G401 (cell line): ENCODE measurements at places on chromosomes 3 and 15.

DNA sequence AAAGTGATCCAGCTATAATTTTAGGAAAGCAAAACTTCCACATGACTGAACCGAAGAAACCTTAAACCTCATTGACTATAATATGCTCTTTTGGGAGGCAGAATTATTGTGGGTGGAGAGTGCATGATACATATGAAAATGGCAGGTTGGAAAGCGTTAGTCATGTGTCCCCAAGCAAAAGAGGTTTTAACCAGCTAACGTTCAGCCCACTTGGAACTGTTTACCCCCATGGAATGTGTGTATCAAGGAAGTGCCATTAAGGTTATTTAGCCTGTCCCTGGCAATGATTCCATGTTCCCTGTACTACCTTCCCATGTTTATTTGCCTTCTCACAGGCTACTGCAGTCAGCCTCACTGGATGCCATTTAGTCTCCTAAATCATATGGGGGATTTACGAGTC is 44.1 kb upstream of the LRRC58 start:
- DNase-seq: no peak

- no peak for DNase-seq
Observed at GRCh38 chr3:122516846-122517360, 2.2 kb upstream of the KPNA1 start.

- DNase-seq: no peak
Observed at GRCh38 chr3:53217175-53217574, 38.6 kb downstream of the TKT start.

DNA sequence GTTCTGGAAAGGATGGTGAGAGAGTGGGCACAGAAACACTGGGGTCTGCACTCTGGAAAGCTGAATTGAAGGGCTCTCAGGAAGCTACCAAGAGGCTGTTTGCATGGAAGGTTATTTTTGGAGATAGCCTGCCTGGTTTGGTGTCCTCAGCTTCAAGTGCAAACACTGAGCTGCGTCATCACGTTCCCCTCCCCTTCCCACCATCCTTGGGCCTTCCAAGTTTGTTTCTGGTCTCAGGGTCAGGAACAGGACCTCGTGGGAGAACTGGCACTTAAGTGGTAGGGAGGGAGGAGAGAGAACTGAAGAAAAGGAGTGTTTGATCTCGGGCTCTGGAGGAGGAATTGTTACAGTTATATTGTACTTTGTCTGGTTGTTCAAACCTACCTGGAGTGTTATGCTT is 10.6 kb downstream of the ST6GAL1 start:
- DNase-seq: no peak

- peak; percentile 79 for DNase-seq
Observed at GRCh38 chr3:88113311-88114162, 36.2 kb upstream of the C3orf38 start.

- DNase-seq: no peak
Observed at GRCh38 chr3:21392526-21392925, 358.5 kb downstream of the ZNF385D start.

DNA sequence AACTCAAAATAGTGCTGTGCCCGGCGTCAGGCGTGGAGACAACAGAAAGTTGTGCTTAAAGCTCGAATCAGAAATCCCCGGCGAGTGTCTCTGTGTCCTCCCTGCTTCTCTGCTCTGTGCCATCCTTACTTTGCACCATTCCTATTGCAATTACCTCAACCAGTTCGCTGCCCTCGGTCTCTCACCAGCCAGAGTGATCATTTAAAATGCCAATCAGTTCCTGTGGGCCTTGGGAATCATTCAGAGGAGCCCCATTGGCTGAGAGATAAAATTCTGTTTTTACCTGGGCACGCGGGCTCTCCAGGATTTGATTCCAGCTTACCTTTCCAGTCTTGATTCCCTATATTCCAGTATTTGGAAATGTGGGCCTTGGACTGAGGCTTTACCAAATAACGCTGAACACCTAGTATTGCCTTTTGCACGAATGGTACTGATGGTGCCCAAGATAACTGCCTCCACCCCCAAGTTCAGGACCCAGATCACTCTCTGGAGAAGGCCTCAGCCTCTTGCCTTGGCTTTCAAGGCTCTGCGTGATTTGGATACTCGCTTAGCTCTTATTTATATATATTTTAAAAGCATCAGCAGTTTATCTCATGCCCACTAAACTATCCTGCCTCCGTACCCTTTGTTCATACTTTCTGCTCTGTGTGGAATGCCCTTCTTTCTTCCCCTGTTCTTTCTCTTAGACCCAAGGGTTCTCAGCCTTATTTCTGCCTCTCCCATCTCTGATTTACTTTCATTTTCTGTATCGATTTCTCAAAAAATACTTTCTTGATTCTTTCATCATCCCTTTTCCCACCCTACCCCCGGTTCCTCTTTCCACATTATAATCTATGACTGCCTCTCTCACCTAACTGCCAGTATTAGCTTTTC is 863 bp downstream of the PSMA4 start:
- DNase-seq: no peak

GRCh38 chr3:65146179-65146578 is 458.4 kb upstream of the ADAMTS9 start:
- no peak for DNase-seq

GRCh38 chr3:88180398-88180999 is 30.7 kb downstream of the C3orf38 start:
- peak; percentile 18 for DNase-seq

DNA sequence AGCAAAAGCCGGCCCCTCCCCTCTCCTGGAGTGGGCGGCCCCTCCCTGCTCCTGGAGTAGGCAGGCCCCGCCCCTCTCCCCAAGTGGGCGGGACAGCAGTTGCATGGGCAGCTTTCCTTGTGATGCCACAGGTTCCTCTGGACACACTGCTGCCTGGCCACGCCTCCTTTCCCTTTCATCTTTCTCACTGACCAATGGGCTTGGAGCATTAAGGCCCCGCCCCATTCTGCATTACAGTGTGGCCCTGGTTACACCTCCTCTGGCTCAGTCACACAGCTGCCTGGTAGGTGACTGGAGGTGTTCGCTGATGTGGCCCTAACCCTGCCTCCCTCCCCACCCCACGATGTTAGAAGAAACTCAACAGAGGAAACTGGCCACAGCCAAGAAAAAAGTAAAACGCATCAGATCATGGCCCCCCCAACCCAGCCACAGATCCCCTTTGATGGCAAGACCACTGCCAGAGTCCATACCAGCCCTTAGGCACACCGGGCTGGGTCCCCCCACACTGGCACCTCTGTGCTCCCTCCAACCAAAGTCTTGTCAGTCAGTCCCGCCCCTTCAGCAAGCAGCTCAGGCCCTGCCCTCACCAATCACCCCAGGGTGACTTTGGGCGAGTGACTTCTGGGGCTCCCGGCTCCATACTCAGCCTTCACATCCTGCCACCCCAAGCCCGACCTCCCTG is 84.3 kb downstream of the ADAMTS7 start:
- DNase-seq: no peak

GRCh38 chr3:46368569-46368968 is 2.2 kb upstream of the CCR5 start:
- no peak for DNase-seq

DNA sequence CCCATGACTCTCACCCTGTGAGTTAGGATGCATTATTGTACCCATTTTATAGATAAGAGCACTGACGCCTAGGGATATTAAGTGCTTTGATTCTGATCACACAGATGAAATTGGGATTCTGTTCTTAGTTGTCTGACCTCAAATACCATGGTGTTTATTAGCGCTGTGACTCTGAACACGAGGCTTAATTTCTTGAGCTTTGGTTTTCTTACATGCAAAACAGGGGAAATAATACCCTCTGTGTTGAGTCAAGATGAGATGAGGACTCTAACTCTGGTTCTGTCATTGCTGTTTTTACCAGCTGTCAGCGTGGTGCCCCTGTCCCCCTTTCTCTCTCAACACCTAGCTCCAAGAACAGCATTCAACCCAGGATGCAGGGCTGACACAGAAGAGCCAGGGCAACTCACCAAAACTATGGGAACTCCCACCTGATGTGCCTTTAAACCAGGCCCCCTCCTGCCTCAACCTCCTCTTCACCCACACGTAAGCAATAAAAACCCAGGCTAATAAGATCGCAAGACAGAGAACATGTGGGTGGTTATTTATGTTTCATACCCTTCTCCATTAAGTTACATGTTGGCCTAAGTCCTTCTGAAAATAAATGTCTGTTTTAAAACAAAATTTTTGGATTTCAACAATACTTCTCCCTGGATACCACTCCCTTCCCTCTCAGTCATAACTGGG is 100.1 kb upstream of the SPATA12 start:
- DNase-seq: no peak

DNA sequence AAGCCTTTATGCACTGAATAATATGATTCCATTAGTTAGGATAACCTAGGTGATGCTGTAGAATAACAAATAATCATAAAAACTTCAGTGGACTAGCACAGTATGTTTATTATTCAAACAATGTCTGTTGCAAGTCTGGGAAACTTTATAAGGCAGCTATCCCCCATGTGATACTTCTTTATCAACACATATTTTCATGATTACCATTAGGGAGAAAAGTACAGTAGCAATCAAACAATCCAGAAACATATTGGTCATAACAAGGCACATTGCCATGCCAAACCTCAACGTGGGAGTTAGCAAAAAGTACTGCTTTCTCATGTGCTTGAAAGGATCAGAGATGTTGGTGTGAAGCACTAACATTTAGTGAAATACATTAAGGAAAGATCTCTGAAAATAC is 35.5 kb downstream of the EOMES start:
- no peak for DNase-seq

- DNase-seq: no peak
Observed at GRCh38 chr3:171824116-171824515, 13.8 kb upstream of the PLD1 start.

- DNase-seq: no peak
Observed at GRCh38 chr3:64616953-64617352, 70.8 kb downstream of the ADAMTS9 start.

DNA sequence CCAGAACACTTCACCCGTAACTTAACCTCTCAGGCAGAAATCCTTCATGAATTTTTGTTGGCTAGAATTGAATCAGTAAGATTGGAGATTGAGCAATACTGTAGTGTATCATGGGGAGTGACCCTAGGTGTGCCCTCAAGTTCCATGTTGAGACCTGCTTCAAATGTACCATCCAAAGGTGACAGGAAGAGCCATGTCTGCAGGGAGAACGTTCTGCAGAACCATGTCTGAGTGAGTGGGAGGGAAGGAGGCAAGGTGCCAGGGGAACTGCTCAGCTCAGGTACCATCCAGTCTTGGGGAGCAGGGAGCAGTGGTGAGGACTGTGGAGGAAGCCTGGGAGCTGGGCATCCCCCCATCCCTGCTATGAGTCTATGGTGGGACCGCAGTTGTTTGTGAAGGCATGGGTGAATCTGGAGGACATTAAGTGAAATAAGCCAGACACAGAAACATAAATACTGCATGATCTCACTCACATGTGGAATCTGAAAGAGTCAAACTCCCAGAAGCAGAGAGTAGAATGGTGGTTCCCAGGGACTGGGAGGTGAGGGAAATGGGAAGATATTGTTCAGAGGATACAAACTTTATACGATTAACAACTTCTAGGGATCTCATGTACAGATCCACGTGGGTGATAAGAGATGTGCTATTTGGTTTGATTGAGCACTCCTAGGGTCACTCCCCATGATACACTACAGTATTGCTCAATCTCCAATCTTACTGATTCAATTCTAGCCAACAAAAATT is 23.3 kb downstream of the CFAP161 start:
- DNase-seq: no peak

DNA sequence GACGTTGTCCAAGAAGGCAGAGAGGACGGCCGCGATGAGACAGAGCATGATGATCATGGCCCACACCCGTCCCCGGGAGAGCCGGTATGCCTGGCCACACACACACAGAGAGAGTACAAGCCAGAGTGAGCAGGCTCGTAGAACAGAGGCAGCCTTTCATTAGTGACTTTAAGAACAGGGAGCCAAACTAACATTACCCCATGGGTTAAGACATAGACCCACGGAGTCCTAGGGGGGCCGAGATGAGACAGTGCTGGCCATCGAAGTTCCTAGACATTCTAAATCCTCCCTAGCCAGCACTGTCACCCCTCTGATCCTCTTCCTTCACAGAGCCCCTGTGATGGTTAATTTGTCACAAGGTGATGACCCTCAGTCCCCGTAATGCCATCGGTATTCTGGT is 114.0 kb downstream of the OCA2 start:
- DNase-seq: no peak

- DNase-seq: no peak
Observed at GRCh38 chr15:84785053-84785452, 32.1 kb upstream of the ALPK3 start.

DNA sequence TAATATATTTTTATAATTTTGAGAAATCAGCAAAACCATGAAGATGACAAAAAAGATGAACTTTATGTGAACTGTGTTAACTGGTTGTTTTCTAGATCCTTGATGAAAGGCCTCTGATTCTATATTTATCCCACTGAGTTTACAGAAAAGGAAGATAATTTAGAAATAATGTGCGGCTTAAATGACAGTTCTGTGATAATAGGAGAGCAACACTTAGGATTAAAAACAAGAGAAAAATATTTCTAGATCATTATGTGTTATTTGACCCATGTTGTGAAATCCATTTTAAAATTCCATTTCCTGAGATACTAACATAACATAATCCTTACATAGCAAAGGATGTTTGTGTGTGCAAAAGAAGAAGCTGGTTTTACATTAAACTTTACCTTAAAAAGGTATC is 598.0 kb downstream of the DIPK2A start:
- DNase-seq: no peak

DNA sequence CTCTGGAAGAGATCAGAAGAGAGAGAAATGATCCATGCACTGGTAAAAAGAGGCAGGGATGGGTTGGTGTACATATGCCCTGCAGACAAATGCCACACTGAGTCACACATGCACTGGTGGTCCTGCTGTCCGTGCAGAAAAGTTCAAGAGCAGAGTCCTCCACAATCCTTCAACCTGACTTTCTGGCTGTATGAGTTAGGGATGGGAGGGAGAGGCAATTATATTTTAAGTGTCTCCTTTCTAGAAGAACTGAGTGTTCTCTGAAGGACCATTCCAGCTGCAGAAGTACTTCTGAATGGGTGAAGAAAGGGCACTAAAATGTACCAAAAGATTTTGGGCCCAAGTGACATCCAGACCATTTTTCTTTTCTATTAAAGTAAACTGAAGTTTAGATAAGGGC is 26.4 kb downstream of the TMEM39A start:
- no peak for DNase-seq

DNA sequence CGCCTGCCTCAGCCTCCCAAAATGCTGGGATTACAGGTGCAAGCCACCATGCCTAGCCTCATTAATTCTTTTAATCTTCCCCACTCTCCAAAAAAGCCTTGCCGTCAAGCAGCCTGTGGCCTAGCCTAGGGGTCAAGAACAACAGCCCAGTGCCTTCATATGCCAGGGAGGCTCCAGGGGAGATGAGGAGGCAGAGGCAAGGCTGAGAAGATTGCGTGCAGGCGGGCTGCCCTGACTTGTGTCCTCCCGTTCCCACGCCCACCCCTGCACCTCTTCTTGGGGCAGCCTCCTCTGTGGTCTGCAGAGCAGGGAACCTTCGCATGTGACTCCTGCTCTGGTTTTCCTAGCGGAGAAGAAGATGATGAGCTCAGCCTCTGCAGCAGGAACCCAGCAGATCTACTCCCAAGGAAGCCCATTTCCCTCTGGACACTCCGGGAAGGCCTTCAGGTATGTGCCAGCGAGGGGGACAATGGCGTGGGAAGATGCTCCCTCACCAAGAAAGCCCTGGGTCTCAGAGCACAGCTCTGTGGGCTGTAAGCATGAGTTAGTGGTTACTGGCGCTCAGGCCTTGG is 118.5 kb upstream of the ABHD17C start:
- DNase-seq: no peak

GRCh38 chr3:28476194-28476593 is 127.6 kb upstream of the AZI2 start:
- DNase-seq: peak; percentile 35
